Stimulated activated CD4-positive, alpha-beta T cell treated with anti-CD3 and anti-CD28 coated beads, Interleukin-2, amount 100 ng/mL, for 24 hours (primary cell): ENCODE measurements at places on chromosomes 5 and 9.
A peak's percentile ranks its signal among the peaks of the same experiment; 100 is the strongest.

- peak; percentile 32 for DNase-seq
Measured at GRCh38 chr9:34684145-34684544, 6.9 kb downstream of the CCL19 start.

DNA sequence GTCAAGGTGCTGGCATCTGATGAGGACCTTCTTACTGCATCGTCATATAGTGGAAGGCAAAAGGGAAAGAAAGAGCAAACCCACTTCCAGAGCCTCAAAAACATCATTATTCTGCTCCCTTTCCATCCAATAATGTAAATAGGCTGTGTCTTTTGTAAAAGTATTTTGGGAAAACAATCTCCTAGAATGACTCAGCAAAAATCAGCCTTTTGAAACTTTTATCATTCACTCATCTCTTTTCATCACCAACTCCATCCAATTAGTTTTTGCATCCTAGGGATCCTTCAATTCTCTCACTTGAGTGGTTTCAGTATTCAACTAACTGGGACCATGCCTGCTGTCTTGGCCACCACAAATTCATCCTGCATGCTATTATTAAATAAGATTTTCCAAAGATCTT is 39.8 kb upstream of the TLR4 start:
- no peak for DNase-seq

- DNase-seq, result no peak
Measured at GRCh38 chr9:137276473-137277328, 825 bp upstream of the TOR4A start.

DNA sequence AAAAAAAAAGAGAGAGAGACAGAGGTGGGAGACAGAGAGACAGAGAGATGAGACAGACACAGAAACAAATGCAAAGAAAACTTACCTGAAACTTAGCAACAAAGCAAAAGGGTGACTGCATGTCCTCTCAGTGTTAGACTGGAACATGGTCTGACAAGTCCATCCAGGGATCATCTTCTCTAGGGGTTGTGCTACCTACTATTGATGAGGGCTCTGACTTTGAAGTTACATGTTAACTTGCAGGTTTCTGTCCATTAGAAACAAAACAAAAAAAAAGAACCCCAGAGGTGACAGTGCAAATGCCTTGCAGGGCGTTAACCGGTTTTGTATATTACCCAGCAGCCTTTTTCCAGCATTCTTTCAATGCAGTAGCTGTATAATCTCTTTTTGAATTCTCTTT is 13.6 kb upstream of the SPARC start:
- no peak for DNase-seq

DNA sequence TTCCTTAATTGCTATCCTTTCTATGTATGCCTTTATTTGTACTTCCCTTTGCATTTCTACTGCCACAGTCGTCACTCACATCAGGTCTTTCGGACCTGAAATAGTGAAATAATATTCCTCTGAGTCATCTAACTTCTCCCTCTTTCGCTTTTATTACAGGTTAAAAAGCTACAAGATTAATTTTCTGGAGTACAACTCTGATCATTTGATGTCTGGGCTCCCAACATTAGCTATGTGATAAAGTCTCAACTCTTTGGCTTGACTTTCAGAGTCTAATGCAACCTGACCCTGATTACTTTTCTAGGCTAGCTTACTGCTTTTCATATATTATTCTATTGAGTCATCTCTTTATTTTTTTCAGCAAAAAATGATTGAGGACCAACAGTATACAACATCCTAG is 638.8 kb upstream of the WWC1 start:
- DNase-seq, result no peak

DNA sequence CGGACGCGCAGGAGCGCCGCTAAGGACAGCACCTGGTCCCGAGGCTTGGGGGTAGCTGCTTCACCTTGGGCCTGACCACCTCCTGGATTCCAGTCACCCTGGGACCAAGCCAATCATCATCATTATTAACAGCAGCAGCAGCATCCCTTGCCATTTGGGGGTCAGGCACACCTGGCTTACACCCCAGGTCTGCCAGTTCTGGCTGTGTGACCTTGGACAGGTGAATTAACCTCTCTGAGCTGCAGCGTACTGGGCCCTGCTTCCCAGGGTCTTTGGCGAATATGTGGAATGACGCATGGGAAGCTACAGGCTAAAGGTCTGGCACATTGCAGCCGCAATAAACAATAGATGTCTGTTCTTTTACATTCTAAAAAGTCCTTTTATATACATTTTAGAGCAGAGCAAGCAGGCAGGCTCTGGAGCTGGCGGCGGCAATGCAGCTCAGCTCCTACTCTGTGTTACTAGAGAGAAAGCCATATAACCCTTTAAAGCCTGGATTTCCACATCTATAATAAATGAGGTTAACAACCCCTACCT is 97.8 kb upstream of the CPLX2 start:
- no peak for DNase-seq

GRCh38 chr9:129323999-129324553 is 146.0 kb upstream of the IER5L start:
- no peak for DNase-seq

DNA sequence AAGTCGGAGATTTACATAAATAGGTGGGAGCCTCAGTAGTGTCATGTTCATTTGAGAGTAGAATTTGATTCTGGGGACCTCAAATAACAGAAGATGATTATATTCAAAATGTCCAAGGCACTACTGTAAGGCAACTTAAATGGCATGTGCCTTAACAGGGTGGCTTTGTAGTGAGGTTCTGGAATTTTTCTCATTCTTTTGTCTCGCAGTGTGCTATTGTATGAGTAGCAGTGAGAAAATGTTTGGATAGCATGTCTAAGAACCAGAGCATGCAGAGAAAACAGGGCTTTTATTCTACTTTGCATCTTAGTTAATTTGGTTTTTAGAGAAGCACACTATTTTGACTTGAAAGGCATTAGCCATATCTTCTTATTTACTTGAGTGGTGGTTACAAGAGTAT is 25.0 kb downstream of the MAST4 start:
- DNase-seq, result no peak

- no peak for DNase-seq
Measured at GRCh38 chr9:136662656-136663581, at the start of gene EGFL7. TSS of gene EGFL7 (plus strand) at chr9:136662916. CDS start at chr9:136668283, 5,367 bp downstream.

- peak; percentile 75 for DNase-seq
Measured at GRCh38 chr5:172443441-172444109, 10.8 kb downstream of the SH3PXD2B start.
